ENCODE measurements at places on chromosomes 5 and 9.
A peak's percentile ranks its signal among the peaks of the same experiment; 100 is the strongest.

GRCh38 chr9:98328770-98329169, 73.3 kb upstream of the TBC1D2 start:
- DNase-seq: no peak

- DNase-seq: no peak
Observed at GRCh38 chr5:129367883-129368282, 92.2 kb upstream of the ADAMTS19 start.

- no peak for DNase-seq
Observed at GRCh38 chr9:107742531-107743309, 253.2 kb upstream of the KLF4 start.

GRCh38 chr9:79111653-79112052, 460.1 kb upstream of the TLE4 start:
- no peak for DNase-seq

DNA sequence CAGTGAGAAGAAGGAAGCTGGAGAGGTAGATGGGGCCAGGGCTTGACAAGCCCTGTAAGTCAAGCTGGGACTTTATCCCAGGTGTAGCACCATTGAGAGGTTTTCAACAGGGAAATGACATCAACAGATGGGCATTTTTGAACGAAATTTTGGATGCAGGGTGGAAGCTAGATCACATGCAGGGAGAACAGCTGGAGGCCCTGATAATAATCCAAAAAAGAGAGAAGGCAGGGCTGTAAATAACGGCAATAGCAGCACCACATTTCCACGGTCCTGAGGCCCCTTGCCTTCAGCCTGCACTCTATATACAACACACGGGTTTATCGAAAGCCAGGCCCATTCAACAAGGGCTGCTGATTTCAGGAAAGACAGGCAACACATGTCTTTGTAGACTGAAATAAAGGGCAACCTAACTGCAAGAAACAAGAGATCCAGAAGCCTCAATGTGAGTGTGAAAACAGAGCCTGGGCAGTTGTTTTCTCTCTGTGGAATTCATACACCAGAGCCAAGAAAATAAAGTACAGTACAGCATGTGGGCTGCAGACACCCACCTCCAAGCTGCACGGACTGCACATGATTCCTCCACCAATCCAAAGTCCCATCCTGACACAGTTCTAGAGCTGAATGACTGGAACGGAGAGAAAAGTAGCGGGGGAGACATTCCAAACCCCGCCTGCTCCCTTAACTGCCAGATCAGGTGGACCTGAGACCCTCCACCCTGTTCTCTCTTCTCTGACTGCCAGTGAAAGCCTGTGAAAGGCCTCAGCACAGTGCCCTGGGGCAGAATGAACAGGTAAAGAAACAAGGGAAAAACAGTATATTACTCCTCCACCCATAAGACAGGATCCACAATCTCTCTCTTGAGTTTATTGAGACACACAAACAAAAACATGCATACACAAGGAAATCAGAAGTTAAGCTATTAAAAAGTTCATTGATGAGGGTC, 36.3 kb downstream of the KLHL3 start:
- no peak for DNase-seq

- DNase-seq: no peak
Observed at GRCh38 chr9:134597957-134598883, 43.4 kb upstream of the COL5A1 start.

GRCh38 chr5:100600298-100600994, 65.3 kb downstream of the FAM174A start:
- DNase-seq: no peak

- DNase-seq: no peak
Observed at GRCh38 chr5:26572480-26572879, 465.9 kb downstream of the CDH9 start.

GRCh38 chr9:71268871-71269635, 147.6 kb upstream of the TRPM3 start:
- no peak for DNase-seq

- no peak for DNase-seq
Observed at GRCh38 chr5:174231956-174232487, 186.5 kb downstream of the NSG2 start.

DNA sequence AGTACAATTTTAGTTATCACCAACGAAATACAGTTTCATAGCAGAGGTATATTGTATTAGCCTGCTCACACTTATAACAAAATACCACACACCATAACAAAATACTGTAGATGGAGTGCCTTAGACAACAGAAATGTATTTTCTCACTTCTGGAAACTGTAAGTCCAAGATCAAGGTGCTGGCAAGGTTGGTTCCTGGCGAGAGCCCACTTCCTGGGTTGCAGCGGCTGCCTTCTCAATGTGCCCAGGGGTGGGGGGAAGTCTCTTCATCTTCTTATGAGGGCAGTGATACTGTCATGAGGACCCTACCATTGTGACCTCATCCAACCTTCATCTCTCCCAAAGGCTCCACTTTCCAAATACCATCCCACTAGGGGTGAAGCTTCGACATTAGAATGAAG, 30.5 kb upstream of the GADD45G start:
- DNase-seq: no peak

- no peak for DNase-seq
Observed at GRCh38 chr9:14133394-14133793, 180.5 kb downstream of the NFIB start.

- peak; percentile 20 for DNase-seq
Observed at GRCh38 chr9:133031496-133031911, 707 bp downstream of the GTF3C5 start.

GRCh38 chr5:80308526-80308925, 11.3 kb upstream of the SPZ1 start:
- no peak for DNase-seq

- DNase-seq: peak; percentile 92
Observed at GRCh38 chr9:6566409-6567139, 79.0 kb downstream of the GLDC start.

DNA sequence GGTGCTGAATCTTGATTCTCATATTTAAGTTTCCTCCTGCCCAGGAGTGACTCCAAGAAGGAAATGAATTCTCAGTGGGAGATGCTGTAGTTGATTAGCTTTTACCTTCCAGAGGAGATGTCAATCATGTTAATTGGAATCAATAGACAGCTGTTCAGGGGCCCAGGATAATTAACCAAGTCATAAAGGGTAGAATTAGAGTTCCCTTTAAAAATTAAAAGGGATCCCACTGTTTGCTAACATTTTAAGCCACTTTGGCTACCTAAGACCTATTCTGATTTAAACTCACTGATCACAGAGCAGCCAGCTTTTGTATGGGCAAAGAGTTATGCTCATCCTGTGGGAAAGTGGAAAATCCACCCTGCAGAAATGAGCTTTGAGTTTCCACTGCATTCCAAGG, 249.6 kb downstream of the SLIT3 start:
- no peak for DNase-seq

- DNase-seq: no peak
Observed at GRCh38 chr5:321726-322251, 275 bp downstream of the AHRR start.

- DNase-seq: no peak
Observed at GRCh38 chr9:29220596-29221251, 1647.4 kb upstream of the C9orf72 start.

DNA sequence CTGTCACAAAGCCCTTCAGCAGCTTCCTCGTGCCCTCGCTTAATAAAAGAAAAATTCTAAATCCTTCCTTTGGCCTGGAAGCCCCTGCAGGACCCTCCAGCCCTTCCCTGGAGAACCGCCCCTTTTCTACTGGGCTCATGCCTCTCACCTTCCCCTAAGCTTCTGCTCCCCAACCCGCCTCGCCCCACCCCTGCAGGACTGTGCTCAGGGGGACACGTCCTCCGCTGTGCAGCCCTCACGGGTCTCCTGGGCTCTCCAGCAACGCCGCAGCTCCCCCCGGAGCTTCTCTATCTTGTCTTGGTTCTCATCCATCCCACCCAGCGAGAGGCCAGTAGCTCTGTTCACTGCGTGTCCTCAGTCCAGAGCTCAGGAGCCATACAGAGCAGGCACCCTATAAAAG, 65.6 kb upstream of the SARDH start:
- no peak for DNase-seq

- peak; percentile 52 for DNase-seq
Observed at GRCh38 chr9:19085295-19085694, 17.4 kb downstream of the HAUS6 start.

- DNase-seq: no peak
Observed at GRCh38 chr9:137785704-137786161, 91.8 kb upstream of the CACNA1B start.

GRCh38 chr9:27659001-27659400, 85.7 kb upstream of the C9orf72 start:
- no peak for DNase-seq

DNA sequence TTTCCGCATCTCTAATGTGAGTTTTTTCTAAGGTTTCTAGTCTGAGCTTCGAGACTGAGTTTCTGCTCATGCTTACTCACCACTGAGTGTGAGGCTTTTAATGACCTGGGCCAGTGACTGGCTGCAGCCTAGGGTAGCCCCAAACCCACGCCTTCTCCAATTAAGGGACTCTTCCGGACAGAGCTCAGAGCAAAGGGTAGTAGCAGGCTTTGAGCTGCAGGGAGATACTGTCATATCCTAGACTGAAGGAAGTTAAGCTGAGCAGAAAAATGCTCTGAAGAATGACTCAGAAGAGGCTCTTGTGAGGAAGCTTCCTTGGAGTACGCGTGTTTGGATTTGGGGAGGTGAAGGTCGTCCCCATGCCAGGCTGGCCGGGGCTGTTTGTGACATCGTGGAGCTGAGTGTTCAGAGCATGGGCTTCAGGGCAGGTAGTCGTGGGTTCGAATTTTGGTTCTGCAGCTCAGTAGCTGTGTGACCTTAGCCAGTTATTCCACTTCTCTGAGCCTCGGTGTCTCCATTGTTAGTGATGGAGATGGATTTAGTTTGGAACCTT, 3.5 kb downstream of the USP20 start:
- peak; percentile 62 for DNase-seq

GRCh38 chr5:142572006-142572405, 113.9 kb downstream of the FGF1 start:
- DNase-seq: no peak

- DNase-seq: no peak
Observed at GRCh38 chr9:10005206-10005605, 607.6 kb downstream of the PTPRD start.
